Fibroblast of gingiva (primary cell): ENCODE measurements at places on chromosomes 1 and 21.
A peak's percentile ranks its signal among the peaks of the same experiment; 100 is the strongest.

DNA sequence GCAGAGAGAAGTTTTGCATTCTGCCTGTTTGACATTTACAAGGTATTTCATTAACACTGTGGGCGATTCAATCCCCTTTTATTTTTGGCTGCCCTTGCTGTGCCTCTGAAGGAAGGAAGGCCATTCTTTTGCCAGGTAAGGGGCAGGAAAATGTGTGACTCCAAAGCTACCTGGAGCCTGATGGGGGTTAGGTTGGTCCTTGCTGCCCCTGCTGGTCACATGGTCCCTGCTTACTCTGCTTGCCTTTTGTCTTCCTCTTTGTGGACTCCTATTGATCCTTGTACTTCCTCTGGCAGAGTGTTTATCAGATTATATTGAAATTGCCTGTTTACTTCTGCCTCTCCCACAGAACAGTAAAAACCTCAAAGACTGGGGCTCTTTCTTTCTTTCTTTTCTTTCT lies 65.7 kb downstream of the ST6GALNAC3 start:
- DNase-seq, result no peak

DNA sequence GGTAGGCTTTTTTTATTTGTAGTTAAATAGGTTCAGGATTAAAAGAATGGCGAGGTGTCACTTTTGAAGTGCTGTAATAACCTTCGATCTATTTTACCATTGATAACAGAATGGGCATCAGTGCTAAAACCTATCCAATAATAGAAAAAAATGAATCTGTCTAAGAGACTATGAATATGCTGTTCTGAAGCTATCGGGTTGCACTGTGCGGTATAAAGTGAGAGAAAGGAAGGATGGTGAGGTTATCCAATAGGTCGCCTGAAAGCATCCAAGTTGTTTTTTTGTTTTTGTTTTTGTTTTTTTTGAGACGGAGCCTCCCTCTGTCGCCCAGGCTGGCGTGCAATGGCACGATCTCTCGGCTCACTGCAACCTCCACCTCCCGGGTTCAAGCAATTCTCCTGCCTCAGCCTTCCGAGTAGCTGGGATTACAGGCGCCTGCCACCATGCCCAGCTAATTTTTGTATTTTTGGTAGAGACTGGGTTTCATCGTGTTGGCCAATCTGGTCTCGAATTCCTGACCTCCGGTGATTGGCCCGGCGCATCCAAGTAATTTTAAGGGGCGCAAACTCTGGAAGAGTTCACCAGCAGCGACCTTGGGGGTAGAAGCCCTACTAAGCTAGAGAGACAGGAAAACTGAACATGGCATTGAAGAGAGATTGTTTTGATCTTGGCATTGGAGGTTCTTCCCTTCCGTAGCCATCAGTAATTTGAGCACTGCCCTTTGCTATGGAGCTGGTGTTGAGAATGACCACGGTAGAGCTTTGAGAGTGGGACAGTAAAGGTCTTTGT lies 8.7 kb upstream of the MDM4 start:
- peak; percentile 56 for DNase-seq

DNA sequence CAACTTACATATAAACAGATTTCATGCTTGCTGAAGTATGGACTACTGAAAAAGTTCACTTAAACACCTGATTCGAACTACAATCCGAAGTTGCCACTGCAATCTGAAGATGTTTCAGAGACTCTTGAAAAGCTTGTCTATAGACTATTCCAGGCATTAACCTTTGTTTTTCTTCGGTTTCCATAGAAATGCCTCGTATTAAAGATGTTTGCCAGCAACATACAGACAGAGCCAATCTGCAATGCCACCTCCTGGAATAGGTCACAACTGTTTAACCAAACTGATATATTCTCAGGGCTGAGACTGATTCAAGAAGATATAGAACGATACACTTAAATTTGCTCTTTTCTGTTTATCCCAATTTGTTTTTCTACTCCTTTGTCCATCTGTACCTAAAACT lies 28.9 kb upstream of the DMRTB1 start:
- no peak for DNase-seq

- no peak for DNase-seq
These were observed 13.3 kb downstream of the KCNJ10 start for GRCh38 chr1:160056648-160057169.

DNA sequence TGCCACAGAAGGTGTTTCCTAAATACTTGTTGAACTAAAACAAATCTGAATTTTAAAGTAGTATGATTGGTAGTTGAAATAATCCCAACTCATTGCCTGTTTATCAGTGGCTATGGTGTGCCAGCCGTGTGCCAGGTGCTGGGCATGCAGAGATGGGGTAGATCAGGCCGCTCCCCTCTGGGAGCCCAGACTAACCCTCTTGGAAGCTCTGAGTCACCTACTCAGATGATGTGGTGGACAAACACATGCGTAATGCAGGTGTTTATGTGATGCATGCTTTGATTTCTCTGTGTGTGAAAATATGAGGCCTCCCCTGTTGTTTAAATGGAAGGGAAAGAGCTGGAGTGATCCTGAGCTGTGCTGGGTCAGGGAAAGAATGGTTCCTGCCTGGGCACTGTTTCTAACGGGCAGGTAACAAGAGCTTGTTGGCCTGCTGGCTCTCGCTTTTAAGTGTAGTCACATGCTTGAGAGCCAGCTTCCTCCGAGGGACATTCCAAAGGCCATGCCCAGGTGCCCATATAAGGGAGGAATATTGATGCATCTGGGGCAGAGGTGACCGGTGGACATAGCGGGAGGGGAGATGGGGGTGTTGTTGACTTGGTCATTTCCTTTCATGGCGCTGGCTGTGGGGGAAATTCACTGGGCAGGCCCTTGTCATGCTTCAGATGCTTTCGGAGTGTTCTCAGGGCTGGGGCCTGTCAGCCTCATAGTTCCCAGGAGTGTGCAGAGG lies 10.2 kb downstream of the MFN2 start:
- no peak for DNase-seq

GRCh38 chr1:222290866-222291265 lies 257.0 kb downstream of the HHIPL2 start:
- DNase-seq, result no peak

GRCh38 chr1:25774206-25774803 lies 25.7 kb upstream of the SELENON start:
- DNase-seq, result no peak

DNA sequence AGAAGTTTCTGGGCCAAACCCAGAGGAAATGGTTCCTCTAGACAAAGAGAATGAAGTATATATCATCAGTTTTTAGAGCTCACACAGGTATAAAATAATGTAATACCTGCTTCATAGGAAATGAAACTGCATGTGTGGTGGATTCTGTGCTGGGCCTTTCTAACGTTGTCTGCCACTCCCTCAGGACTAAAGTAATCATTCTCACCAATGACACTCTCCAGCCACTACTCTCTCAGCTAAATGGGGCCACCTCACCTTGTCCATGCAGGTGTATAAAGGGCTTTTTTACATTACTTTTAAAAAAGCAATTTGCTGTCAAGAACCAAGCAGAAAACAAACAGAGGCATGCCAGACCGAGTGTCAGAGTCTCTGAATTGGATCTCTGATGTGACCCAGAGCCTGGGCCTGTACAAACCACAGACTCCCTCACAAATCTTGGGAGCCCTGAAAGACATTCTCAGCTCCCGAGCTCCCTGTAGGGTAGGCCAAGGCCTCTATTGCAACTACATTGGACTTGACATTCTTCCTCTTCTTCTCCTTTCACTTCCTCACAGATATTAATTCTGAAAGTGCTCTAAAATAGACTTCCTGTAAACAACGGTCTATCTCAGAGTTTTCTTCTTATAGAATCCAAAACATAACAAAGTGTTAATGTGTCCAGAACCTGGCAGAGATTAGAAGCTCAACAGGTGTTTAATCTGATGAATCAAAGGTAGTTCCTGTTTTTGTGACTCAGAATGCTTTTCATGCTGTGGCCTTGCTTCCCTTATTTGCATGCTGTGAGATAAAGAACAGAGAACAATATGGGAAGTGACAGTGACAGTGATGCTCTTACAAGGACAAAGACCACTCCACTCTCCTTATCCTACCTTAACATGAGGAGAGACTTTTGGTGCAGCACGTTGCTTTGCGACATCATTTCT lies 8.6 kb downstream of the AIM2 start:
- no peak for DNase-seq

GRCh38 chr1:213374369-213374768 lies 323.3 kb downstream of the RPS6KC1 start:
- peak; percentile 11 for DNase-seq

DNA sequence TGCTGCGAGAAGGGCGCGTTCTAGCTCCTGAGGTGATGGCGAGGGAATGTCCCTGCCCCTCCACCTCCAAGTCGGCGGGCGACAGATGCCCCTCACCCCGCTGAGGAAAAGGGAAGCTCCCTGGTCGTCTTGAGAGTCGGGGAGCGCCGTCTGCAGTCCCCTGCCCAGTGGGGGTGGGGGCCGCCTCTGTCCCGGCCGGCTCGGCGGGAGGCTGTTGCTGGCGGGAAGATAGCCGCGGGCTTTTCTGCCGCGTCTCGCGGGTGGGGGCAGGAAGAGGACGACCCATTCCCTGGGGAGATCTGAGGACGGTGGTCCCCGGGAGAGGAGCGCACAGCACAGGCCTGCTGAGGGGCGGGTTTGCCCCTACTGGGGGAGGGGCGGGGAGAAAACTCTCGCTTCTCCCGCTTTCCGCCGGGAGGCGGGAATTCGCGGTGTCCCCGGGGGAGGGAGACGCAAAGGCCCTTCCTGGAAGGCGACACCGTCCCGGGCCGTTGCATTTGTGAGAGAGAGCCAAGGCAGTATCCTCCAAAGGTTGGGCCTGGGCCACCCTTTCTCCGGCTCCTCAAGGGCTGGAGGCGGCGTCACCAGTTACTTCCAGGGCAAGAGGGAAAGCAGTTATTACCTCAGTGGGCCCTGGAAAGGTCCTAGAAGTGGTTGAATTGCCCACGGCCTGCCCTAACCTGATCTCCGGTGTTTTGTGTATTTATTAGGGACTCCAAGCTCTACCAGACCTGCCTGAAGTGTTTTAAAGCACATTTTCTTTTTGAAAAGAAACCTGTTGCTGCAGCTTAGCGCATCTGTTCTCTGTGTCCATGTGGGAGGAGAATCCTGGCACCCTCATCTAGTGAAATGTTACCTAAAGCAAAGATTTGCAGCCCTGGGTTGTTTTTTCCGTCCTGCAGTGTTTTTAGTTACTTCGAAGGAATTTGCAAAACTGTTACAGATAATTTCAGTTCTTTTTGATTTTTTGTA lies 648 bp downstream of the S100PBP start:
- peak; percentile 67 for DNase-seq

GRCh38 chr1:246302711-246303317 lies 204.3 kb downstream of the SMYD3 start:
- DNase-seq, result no peak

DNA sequence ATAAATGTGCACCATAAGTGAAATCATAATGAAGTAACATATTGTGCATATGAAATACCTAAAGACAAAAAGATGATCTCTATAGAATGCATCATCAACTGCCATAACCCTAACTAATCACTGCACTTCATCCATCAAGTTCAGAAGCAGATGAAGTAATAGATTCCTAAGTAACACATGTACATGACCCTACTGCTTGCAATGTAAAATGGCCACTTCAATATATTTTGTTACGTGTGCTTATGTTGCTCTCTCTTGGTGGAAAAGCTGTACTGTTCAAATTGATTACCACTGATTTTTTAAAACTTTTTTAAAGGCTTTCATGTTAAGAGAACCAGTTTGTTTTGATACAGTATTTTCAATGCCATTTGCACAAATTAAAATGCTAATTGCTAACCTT lies 141.8 kb downstream of the TTLL7 start:
- DNase-seq, result peak; percentile 64

- DNase-seq, result no peak
These were observed 2.8 kb downstream of the TNFRSF8 start for GRCh38 chr1:12065872-12066271.

- no peak for DNase-seq
These were observed 22.2 kb downstream of the DNM3 start for GRCh38 chr1:171863531-171863930.

DNA sequence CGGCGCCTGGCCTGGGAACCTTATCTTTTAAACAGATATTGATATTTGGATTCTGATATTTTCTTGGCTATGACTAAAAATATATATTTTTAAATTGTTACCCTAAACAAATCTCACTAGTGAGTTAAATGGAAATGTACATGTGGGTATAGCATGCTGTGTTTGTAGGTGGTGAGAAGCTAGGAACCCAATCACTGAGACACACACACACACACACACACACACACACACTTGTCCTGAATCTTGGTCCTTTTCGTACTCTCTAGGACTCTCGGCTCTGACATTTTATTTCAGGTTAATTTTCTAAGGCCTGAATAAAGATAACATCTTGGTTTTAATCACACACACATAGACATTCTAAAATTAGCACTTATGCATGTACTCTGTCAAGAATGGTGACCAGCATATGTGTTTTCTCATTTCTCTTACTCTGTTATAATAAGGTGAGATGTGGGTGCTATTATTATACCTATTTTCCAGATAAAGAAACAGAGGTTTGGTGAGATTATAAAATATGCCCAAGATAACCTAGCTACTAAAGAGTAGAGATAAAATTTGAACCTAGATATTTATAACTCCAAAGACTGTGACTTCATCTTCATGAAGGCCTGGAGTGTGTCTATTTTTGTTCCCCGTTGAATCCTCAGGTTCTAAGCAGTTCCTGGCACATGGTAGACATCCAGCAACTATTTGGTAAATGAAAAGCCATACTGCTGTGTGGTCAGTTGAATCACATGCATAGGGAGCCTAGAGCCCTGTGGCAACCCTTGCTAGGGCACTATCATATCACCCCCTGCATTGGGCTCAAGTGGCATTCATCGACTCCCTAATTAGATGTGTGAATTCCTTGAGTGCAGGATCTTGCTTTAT lies 85.0 kb upstream of the RAB3GAP2 start:
- DNase-seq, result no peak

GRCh38 chr1:175197531-175197930 lies 5.0 kb upstream of the KIAA0040 start:
- DNase-seq, result no peak

- DNase-seq, result no peak
These were observed 18.4 kb downstream of the C1orf21 start for GRCh38 chr1:184405094-184405800.
